ENCODE measurements at places on chromosomes 2 and 18. TPM values are rescaled to one million over a fixed set of nuclear protein-coding genes. Genes with fewer than 3 reads are reported as not detected.
A peak's percentile ranks its signal among the peaks of the same experiment; 100 is the strongest.

- DNase-seq: no peak
Observed at GRCh38 chr2:99619151-99619550, 129.3 kb upstream of the REV1 start.

- DNase-seq: no peak
Observed at GRCh38 chr2:234999740-235000425, 48.1 kb downstream of the SH3BP4 start.

GRCh38 chr2:31109633-31110192 is 28.5 kb downstream of the GALNT14 start:
- DNase-seq: no peak

DNA sequence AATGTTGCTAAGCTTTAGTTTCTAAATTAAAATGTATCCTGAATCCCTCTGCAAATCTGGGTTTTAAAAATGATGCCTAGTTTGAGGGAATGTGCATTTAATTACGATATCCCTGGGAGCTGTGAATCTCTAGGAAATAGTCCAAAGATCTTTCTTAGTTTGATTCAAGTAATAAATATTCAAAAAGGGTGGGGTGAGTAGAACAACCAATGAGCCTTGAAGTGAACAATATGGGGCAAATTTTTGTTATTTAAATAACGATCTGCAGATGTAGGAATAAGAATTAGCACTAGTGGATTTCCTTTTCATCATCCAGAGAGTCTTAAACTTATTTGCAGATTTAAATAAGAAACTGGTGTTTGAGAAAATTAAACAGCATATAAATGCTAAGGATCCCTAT is 106.3 kb downstream of the ACVR1 start:
- DNase-seq: no peak

DNA sequence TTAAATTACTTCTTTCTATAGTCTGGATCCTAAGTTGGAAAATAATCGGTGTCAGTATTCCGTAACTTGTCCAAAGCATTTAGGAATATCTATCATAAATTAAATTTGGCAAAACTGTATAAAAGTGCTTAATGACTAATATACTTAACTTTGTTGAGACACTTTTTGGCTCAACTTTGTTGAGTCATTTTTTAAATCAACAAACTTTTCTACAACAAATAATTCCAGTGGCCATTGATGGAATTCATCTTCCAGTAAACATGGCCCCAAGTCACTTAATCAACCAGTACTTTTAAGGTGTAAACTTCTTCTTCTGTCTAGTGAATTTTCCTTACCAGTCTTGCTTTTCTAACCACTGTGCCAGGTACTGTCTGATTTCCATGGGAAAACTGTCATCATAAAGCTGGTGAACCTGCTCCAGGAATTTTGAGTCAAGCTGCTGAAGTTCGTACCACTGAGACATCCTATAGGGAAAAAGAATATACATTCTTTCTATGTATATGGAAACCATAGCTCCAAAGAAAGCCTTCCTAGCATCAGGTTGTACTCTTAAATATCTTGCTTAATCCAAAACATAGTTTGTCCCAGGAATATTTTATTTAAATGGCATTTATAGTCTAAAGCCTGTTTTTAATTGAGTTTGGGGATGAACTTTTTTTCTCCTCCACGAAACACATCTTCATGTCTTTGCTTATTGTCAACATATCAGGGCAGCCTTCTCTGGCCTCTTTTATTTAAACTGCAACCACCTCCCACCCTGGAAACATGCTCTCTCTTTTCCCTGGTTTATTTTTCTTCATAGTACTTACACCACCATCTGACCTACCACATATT is 4.2 kb downstream of the STAT1 start:
- no peak for DNase-seq

DNA sequence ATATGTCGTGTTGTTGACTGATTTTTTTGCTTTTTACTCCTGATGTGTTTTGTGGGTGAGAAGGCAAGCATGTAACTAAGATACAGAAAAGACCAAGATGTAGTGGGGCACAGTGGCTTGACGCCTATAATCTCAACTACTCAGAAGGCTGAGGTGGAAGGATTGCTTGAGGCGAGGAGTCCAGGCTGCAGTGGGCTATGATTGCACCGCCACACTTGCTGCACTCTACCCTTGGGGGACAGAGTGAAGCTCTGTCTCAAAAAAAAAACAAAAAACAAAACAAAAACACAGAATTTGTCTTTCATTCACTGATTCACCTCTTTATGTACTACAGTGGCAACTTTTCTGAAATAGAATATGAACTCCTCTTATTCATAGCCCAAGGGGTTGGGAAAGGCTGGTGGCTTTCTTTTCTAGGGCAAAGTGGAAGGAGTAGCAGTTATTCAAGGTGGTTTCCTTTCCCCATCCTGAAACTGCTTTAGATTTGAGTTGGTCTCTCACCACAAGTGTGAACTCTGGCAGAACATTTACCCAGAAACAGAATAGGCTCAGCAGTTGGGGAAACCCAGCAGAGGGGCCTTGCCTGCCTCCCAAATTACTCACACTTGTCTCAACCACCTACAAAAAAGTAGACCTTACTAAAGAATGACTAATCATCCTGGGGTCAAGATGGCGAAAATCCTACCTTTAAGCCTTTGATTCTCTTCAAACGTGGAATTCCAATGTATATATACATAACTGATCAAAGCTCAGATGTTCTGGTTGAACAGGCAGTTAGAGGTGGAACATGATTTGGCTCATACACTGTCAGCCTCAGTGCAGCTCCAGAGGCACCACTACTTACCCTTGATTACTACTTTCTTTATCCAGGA is 6.5 kb downstream of the TANK start:
- DNase-seq: no peak

DNA sequence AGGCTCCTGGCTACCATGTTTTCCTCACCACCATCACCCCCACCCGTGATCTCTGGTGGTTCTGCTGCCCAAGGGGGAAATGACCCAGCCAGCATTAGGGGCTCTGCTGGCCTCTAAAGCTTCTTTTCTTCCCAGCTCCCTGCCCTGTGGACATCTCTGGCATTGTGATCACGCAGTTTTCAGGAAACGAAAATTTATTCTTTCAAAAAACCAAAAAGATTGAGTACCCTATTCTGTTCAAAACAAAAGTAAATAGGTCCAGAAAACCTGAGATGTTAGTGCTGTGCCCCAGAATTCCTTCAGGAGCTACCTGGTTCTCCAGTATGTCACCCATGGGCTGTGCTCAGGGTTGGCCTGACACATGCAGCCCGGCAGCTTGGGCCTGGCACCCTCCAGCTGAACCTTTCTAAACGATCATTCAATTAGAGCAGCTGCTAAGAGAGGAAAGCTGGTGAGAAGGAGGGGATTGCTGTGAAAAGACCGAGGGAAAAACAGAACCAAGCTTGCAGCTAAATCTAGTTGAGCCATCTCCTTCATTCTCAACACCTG is 157.5 kb downstream of the MGAT5 start:
- DNase-seq: no peak

DNA sequence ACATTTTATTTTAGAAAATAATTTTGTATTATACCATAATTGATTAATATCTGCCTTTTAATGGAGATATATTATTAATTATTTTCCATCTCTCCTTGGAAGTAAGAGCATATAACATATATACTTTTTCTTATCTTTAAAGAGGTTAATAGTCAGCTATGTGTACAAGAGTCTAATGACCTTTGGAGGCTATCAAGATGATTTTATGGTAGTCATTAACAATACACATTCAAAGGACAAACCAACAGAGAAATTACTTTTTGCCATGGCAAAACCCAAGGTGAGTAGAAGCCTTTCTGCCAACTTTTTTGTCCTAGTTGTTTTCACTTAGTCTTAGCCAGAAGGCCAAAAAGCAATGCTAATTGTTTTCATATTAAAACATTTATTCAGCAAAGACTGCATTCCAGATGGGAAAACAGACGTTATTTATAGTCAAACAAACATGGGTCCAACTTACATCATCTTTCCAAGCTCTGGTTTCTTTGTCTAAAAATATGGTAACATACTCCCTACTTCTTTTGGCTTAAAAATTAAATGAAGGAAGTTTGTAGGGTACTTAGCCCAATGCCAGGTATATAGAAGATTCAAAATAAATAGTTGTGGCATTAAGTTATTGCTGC is 9.6 kb upstream of the DYNC2LI1 start:
- DNase-seq: peak; percentile 46

DNA sequence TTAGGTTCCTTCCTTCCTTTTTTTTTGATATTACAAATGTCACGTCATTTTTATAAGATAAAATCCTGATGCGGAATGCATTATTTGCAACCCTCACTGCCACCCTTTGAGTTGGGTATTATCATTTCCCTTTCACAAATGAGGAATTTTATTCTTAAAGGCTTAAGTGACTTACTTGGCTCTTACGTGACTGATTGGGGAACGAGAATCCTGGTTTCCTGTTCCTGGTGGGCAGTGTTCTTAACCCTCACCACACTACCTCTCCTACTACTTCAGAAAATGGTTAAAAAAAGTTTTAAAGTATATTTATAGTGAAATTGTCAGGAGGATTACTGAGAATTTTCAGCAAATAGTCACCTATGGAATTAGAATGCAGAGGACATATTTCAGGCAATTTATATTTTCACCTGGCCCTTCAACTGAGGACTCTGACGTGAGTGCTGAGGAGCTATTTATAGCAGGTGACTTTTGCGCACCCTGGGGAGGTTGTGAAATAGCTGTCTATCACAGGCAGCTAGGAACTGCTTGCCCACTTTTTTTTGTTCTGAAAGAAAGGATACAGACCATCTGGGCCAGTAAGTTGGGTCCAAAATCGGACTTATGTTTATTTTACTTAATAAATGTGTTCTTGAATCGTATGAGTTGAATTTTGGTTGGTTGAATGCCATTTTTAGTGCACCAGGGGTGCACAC is 18.7 kb upstream of the RASGRP3 start:
- no peak for DNase-seq

GRCh38 chr2:39867268-39867667 is 88.2 kb upstream of the THUMPD2 start:
- no peak for DNase-seq

DNA sequence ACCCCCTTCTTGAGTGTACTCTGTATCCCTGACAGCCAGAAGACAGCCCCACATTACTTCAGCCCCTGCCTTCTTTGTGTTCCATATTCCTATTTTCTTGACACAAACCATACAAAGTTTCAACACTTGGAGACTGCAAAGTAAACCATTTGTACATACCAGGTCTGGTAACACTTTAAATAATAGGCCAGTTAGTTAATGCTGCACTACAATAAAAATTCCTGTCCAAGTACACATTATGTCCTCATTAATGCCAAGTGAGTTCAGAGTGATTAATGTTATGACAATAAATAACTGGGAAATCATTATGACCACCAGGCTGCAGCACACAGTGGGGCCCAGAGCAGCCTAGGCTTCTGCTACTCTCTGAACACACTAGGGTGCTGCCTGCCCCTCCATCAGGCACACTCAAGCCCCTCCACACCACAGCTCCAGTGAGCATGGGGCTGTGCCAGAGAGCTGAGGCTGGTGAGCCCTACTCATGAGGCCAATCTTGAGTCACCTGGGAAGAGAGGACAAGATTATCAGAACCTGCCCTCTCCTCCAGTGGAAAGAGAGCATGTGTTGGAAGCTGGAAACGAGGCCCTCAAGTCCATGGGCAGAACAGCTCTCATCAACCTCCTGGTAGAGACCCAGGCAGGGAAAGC is 138.7 kb downstream of the TTC32 start:
- no peak for DNase-seq

GRCh38 chr2:170362871-170363631 is 185.1 kb downstream of the MYO3B start:
- no peak for DNase-seq

- no peak for DNase-seq
Observed at GRCh38 chr2:146624430-146625160, 1220.2 kb upstream of the ACVR2A start.

- no peak for DNase-seq
Observed at GRCh38 chr2:40279001-40279400, 172.9 kb downstream of the SLC8A1 start.

DNA sequence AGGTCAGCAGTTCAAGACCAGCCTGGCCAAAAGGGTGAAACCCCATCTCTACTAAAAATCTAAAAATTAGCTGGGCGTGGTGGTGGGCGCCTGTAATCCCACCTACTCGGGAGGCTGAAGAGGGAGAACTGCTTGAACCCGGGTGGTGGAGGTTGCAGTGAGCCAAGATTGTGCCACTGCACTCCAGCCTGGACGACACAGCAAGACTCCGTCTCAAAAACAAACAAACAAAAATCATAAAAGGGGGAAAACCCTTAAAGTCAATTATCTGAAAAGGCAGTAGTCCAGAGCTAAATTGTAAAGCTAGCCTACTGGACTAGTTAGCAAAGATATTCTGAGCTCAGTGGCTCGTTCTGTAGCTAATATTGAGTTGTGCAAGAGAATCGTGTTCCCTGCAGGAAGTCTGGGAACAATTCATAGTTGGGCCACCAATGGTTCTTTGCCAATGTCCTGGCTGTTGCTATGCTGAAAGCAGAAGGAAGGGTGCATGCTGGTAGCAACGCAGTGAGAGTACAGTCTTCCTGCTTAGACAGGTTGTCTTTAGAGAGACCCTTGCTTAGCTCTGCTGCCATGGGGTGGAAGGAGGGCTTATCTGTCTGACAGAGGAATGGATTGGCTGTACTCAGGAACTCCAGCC is 4.3 kb downstream of the TGOLN2 start:
- DNase-seq: no peak

DNA sequence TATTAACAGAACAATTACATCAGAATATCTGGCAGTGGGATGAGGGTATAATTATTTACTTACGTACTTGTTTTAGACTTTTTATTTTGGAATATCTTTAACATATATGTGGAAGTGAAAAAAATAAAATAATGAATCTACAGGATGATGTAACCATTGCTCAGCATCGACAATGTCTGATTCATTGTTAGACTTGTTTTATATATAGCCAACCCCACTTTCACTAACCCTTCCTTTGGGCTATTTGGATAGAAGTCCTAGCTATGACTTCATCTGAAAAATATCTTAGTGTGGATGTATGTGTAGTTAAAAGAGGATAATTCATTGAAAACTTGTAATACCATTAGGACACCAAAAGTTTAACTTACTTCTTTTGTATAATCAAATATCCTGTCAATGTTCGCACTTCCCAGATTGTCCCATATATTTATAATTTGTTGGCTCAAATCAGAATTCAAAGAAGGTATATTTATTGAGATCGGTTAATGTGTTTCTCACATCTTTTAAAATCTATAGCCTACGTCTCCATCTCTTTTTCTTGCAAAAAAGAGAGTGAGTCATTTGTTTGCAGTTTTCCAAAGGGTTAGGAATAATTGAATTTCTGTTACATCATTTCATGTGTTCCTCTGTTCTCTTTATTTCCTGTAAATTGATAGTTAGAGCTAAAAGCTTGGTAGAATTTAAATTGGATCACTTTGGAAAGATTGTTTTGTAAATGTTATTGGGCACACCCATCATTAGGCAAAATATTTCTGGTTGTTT is 506.1 kb upstream of the FAM98A start:
- peak; percentile 26 for DNase-seq

The DNAJB2 gene
- 77.3 TPM for polyA plus RNA-seq

The FOXD4L1 gene
- 2.1 TPM for polyA plus RNA-seq

The MGAT4A gene
- 4.7 TPM for polyA plus RNA-seq

The RBBP8 gene
- polyA plus RNA-seq: 13.7 TPM

The SLC19A3 gene
- polyA plus RNA-seq: 0.90 TPM

The CD226 gene
- polyA plus RNA-seq: 0.55 TPM

The RAB17 gene
- polyA plus RNA-seq: 1.9 TPM

The CRYGD gene
- polyA plus RNA-seq: not detected

The C2orf66 gene
- 0.47 TPM for polyA plus RNA-seq

The UGT1A10 gene
- not detected for polyA plus RNA-seq

The OXER1 gene
- polyA plus RNA-seq: 4.6 TPM

The COX7A2L gene
- 151 TPM for polyA plus RNA-seq

The PSMA8 gene
- not detected for polyA plus RNA-seq

The KCNE4 gene
- polyA plus RNA-seq: 5.3 TPM

The DOK6 gene
- polyA plus RNA-seq: 3.6 TPM

The KCNG3 gene
- not detected for polyA plus RNA-seq

The SULT1C4 gene
- polyA plus RNA-seq: 17.1 TPM

The CCDC74B gene
- 0.66 TPM for polyA plus RNA-seq

The ANKAR gene
- 8.9 TPM for polyA plus RNA-seq
